B cell (primary cell): ENCODE measurements at places on chromosomes 1 and 21. TPM values are rescaled to one million over a fixed set of nuclear protein-coding genes. Genes with fewer than 3 reads are reported as not detected.

DNA sequence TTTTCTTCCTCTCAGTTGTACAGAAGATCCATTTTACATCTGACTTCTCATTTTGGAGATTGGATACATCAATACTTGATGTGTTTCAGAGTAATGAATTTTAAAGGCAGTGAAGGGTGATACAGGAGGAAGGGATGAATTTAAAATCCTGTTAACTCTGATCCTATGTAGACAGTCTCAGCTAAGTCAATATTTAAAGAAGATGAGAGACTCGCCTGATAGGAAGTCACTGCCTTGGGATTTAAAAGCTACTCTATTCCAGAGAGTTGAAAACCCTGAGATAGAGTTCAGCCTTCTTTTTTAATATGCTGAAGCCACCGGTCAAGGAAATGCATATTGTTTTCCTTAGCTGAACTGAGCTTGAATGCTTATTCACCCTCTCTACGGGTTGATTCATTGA is 42.7 kb downstream of the HUNK start:
- DNase-seq: no peak

GRCh38 chr1:169517558-169518186 is 31.9 kb upstream of the SLC19A2 start:
- DNase-seq: no peak

DNA sequence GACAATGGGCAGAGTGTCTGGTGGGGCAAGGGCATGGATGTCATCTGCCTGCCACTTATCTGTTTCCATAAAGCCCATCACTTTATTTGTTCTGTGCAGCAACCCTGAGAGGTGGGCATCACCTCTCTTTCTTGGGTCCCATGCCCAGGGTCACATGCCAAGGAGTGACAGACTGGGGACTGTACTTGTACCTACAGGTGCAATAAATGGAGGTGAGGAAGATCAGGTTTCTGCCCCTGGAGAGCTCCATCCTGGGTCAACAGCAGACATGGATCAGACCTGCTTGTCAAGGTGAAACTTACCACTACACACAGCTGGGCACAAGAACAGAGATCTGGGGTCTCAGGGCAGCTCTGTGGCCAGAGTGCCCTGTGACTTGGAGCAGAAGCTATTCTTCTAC is 18.4 kb upstream of the PRDM16 start:
- DNase-seq: no peak

GRCh38 chr1:99749504-99750347 is 16.7 kb downstream of the FRRS1 start:
- DNase-seq: no peak

DNA sequence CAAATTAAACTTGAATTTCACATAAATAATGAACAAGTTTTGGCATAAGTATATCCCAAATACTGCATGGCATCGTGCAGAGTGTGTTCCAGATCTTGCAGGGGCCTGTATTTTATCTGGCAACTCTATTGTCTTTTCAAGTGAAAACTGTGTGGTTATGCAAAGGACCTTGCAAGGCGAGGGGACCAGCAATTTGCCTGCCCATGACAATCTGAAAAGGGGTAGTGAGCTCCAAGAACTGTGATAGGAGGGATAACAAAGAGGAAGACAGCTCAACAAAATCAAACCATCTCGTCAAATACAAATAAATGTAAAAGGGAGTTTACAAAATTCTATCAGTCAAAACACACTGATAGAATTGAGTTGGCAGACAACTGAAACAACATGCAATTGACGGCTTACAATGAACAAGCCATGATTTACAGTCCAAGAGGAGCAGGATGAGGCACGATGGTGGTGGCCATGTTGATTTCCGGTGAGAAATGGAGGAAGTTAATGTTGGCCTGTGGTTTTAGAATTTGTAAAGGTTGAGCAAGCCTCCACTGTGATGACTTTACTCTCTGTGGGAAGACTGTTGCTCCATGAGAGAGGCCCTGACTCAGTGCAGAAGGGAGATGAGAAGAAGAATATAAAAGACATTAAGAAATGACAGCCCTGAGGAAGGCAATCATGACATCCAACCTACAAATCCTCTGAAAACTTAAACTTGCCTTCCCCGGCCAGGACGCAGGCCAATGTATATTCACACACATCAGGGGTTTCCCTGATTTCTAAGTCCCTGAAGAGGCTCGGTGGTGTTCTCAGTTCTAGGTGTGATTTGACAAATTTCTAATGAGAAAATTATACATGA is 132.2 kb downstream of the ADSS2 start:
- peak; percentile 63 for DNase-seq

DNA sequence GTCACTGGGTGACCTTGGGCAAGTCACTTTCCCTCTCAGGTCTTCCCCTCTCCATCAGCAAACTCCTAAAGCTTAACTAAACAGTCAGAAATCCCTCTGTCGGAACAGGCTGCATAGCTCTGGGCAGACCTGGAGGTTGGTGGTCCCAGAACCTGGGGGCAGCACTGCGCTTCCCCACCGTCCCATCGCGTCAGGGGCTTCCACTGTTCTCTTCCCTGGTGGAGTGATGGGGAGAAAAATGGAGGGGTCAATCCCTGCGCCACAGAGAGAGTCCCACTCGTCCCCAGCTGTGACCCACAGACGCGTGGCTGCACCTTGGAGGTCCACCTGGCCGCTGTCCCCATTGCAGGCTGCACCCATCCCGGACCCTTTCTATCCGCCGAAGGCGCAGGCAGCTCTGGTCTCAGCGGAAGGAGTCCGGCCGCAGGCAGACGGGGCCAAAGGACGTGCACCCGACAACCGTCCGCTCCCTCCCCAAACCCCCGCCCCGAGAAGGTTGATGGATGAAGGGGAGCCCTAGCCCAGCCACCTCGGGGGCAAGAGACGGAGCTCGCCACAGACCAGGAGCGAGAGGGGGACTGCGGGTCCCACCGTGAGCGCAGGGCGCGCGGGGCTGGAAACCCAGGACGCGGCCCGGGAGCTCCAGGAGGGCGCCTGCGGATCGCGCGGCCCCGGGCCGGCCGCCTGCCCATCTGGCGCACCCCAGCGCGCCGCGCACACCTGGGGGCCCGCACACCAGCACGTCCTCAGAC is 588 bp upstream of the WNT3A start:
- no peak for DNase-seq

- no peak for DNase-seq
These were observed 16.8 kb downstream of the APP start for GRCh38 chr21:26153758-26154157.

- peak; percentile 17 for DNase-seq
These were observed 2.4 kb upstream of the PROX1 start for GRCh38 chr1:213985209-213986019.

- DNase-seq: no peak
These were observed 18.1 kb downstream of the MAP3K7CL start for GRCh38 chr21:29148530-29148929.

DNA sequence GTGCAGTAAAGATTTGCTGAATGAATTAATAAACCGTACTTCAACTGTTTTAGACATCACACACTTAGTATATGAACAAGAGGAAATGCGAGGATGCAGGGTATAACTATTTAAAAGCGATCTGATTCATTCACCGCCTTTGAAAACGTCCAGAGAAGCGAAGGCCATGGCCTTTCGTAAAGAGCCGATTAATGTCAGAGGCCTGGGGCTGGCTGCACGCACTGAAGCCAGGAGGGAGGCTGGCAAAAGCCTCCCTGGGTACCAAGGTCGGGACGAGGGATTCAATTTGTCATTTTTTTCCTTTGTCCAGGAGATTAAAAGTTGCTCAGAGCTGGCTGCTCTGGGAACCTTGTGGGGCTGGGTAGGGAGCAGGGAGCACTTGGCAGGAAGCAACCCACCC is 307.4 kb downstream of the NPHP4 start:
- no peak for DNase-seq

DNA sequence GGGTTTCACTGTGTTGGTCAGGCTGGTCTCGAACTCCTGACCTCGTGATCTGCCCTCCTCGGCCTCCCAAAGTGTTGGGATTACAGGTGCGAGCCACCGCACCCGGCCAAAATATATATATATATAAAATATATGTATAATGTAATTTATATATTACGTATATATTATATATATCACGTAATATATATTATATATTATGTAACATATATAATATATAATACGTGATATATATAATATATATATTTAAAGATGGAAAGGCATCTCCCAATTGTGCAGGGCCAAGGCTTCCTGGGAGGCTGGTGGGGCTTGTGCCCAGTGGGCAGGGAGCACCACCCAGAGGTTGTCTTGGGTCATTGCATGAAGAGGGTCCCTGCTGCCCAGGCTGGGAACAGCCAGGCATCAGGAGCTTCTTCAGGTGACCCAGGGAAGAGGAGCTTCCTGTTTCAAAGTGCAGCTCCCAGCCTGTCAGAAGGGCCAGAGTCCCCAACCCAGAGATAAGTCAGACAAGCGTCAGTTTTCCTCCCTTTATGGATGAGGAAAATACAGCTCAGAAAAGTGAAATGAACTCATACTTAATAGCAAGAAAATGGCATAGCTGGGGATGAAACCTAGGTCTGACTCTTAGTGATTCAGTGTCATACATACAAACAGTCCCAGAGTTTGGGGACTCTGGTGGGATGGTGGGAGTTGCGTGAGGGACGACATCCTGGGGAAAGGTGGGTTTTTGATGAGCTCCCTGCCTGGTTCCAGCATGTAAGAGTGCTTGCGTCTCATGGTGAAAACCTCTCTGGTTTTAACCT is 12.0 kb downstream of the UBE2Q1 start:
- peak; percentile 69 for DNase-seq

Gene SETD4
- polyA plus RNA-seq: 15.1 and 18.3 TPM in 2 replicates

Gene PIGC
- polyA plus RNA-seq: 15.4 and 16.2 TPM in 2 replicates

Gene TLCD4
- polyA plus RNA-seq: 0.19 and 0.55 TPM in 2 replicates

Gene ADGRL2
- not detected in 2 replicates for polyA plus RNA-seq

Gene S100A2
- 0.19 TPM in 1 of 2 replicates, not detected in the other for polyA plus RNA-seq
